ENCODE measurements at places on chromosomes 13 and 19.
A peak's percentile ranks its signal among the peaks of the same experiment; 100 is the strongest.

- DNase-seq, result no peak
These were observed 218.3 kb downstream of the DCT start for GRCh38 chr13:94261163-94261562.

- DNase-seq, result peak; percentile 88
These were observed 30.2 kb downstream of the C19orf81 start for GRCh38 chr19:50679177-50680125.

DNA sequence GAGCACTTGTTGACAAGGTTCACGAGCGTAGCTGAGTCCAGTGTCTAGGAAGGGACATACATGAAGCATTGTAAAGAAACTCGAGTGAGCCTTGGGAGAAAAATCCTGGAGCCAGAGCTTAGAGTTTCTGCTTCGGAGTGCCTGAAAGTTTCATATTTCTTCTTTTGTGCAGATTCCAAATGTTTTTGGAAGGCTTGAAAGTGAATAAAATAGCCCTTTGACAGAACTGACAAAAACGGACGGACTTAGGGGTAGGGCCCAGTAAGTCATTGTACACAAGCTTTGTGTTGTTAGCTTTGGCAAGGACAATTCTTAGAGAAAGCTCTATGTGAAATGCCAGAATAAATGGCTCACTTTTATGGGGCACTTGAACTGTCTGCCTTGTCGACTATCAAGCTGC is 2.8 kb downstream of the RNF113B start:
- DNase-seq, result no peak

DNA sequence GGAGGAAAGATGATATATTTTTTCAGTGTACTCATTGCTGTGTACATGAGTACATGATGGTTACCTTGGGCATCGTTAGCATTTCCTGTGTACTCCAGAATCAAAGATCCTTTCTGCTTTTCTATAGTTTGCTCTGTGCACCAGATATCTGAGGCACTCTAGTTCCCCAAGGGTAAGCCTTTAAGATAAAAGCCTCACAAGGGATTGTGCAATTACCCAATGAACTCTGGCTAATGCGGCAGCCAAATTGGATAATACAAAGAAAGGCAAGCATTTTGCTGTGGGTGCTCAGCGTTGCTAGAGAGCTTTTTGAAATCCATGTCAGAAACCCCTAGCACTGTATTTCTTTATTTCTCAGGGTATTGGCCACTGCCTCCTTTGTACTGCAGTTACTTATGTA is 2.9 kb downstream of the CYSLTR2 start:
- peak; percentile 44 for DNase-seq

- DNase-seq, result no peak
These were observed 11.4 kb downstream of the NDUFA11 start for GRCh38 chr19:5891938-5892771.

GRCh38 chr19:16117594-16118033 is 5.9 kb downstream of the RAB8A start:
- DNase-seq, result no peak

DNA sequence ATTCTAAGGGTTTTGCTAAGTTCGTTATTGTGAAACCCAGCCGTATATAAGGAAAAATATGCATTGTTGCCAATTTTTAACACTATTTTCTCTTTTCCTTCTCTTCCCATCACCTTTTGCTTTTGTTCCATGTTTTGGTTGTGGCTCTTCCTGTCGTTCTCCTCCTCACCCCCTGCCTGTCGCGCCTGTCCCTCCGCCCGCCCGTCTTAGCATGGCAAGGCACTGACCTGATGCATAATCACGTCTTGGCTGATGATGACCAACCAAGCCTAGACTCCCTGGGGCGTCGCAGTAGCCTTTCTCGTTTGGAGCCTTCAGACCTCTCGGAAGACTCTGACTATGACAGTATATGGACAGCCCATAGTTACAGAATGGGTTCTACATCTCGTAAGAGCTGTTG is 28.5 kb upstream of the TEX29 start:
- DNase-seq, result no peak

- peak; percentile 57 for DNase-seq
These were observed 86.8 kb upstream of the SCEL start for GRCh38 chr13:77448689-77449088.

DNA sequence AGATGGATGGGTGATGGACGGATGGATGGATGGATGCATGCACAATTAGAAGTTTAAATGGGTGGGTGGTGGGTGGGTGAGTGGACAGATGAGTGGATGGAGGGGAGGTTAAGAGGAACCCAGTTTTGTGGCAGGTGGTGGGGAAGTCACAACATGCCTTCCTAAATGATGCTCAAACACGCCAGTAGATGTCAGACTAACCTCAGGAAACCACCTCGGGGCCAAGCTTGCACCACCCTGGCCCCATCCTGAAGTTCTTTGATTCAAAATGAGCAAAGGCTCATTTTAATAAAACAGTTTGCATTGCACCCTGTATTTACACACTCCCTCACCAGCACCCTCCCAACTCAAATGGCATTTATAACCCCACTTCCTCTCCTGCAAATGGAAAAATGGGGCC is 91.4 kb upstream of the CACNA1A start:
- peak; percentile 49 for DNase-seq

Data from CD14-positive monocyte (primary cell).